ENCODE measurements at places on chromosomes 4 and X.

- no peak for DNase-seq
These were observed 5.8 kb downstream of the CNKSR2 start for GRCh38 chrX:21379991-21380390.

GRCh38 chrX:131741103-131741581 lies 197.3 kb downstream of the OR13H1 start:
- no peak for DNase-seq

DNA sequence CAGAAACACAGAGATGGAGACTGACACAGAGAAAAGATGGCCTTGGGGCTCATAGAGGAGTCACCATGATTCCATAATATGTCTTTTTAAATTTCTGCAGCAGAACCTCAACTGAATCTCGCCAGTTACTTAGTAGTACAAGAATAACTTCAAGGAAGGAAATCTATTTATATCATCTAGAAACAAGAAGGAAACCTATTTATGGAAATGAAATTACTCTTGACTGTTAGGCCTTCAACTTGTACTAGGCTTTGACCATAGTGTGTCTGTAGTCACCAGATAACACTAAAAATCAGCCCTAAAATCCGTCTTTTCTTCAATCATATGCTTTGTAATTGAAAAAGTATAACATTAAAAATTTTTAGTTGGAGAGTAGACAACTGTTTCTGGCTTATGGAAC lies 740.4 kb downstream of the TRIML1 start:
- no peak for DNase-seq

DNA sequence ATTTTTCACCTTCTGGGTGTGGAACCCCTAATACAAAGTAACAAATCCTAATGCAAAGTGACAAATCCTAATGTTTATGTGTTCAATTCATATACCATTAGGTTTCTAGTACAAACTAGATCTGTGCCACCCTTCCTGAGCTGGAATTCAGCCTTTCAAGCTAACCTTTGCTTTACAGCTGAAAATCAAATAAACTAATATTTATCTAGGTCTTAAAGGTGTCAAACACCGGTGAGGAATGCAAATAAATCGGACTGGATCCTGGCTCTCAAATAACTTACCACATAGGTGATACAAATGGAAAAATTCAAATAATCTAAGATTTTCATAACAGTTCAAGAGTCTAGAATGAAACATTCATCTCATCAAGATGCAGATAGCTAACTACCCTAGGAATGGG lies 11.6 kb downstream of the IRF2 start:
- no peak for DNase-seq

DNA sequence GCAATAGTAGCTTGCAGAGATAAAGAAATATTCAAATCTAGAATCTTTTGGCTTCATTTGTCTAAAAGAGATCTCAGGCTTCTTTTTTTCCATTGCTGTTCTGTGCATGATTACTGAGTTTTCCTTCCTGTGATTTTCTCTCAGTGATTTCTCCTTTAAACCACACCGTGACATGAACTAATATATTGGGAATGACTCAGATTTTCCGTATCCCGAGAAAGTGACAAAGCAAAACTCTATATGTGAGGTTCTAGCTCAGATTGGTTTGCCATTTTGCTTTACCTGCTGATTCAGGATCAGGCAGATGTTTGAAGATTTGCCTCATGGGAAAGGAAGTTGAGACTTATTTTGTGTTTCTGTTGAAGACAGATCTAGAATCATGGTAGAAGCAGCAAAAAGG lies 59.4 kb downstream of the MTHFD2L start:
- DNase-seq, result peak; percentile 59

DNA sequence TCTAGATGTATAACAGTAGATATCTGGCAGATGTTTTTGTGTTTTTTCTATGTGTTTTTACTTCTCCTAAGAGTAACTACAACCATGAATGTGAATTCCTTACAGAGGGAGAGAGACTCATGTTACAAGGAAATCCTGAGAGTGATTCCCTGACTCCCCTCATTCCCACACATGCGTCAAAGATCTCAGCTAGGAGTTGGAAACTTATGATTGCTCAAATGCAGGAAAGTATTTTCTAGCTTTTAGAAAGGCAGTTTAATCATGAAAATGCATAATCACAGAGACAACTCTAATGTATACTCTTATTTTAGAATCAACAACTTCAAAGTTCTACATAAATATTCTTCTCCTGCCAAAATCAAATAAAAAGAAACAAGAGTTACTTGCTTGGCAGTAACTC lies 121.8 kb downstream of the PDE5A start:
- peak; percentile 14 for DNase-seq

DNA sequence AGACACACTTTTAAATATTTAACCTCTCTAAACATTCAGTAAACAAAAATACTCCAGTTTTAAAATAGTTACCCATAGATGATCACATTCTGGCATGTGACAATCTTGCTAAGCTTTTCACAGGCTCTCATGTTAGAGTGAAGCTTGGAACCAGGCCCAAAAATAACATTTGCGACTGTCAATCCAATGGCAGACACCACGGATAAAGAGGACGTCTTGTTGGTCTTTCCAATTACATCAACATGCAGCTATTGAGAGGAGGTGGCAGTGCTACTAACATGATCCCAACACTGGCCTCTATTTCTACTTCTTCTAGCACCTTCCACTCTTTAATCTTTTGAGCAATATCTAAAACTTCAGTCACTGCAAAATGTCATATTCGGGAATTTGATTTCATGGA lies 970.8 kb upstream of the TENM3 start:
- DNase-seq, result no peak

- DNase-seq, result peak; percentile 77
These were observed 292.9 kb downstream of the TLL1 start for GRCh38 chr4:166165829-166166420.

DNA sequence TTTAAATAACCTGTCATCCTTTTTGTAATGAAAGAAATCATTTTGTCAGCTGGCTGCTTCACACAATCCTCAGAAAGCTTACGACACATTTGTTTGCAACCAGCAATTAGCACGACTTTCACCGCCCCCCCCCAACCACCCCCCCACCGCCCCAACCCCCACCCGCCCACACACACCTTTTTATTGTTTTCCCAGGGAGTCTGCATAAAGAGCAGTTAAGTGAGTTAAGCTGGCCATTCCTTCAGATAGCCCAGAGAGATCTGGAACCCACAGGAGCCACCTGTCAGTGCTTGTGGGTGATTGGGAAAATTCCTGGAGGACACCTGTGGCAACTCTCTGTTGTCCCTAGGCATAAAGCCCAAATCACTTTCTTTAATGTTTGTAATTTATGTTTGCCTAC lies 175.7 kb upstream of the FMR1 start:
- no peak for DNase-seq

- no peak for DNase-seq
These were observed 30.9 kb upstream of the ADH1C start for GRCh38 chr4:99383399-99383798.

DNA sequence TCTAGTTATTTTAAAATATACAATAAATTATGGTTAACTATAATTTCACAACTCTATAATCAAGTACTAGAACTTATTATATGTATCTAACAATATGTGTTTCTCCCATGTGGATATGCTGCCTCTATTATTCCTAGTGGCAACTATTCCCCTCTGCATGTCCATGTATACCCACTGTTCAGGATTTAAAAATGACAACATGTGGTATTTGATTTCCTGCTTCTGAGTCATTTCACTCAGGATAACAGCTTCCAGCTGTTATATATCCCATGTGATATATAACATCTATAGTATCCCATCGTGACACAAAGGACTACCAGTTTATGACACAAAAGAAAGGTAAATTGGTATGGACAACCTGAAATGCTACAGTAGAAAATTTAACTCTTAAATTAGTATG lies 167.4 kb upstream of the TACR3 start:
- DNase-seq, result peak; percentile 72

DNA sequence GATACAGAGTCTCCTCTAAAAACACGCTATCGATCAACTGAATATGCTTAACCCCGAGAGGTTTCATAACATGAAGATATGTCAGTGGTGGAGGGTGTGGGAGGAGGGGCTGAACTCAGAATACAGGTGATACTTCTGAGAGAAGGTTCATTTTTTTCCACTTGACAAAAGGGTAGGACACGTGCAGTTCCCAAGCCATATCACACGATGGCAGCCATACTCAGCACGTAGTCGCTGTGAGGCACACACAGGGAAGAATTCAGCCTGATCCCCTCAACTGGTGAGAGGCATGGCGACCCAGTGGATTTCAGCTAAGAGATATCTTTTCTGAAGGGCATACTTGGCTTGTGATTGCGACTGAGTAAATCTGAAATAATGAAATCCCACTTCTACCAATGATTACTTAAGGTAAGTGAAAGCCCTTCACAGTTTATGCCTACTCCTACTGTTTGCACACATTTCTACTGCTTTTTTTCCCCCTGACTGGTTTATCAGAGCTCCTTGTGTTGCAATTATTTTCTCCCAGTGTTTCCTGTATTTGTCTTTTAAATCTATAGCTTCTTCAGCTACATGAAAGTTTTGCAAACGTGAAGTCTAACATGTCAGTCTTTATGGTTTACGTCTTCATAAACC lies 133.1 kb downstream of the CORIN start:
- DNase-seq, result peak; percentile 46

- DNase-seq, result no peak
These were observed 134.0 kb upstream of the ANXA3 start for GRCh38 chr4:78417603-78418002.

GRCh38 chr4:89753601-89754066 lies 83.3 kb downstream of the SNCA start:
- peak; percentile 98 for DNase-seq

GRCh38 chrX:8743126-8743732 lies 11.3 kb upstream of the ANOS1 start:
- peak; percentile 17 for DNase-seq

Data from fibroblast of skin of right quadriceps (primary cell).